ENCODE measurements at places on chromosomes 7 and 10.

- no peak for DNase-seq
Observed at GRCh38 chr10:18960466-18961079, 88.0 kb upstream of the MALRD1 start.

- no peak for DNase-seq
Observed at GRCh38 chr7:35370687-35371086, 116.8 kb upstream of the TBX20 start.

GRCh38 chr10:127151981-127152699 is 44.3 kb downstream of the INSYN2A start:
- DNase-seq, result peak; percentile 66

GRCh38 chr7:158296798-158297104 is 290.9 kb downstream of the PTPRN2 start:
- no peak for DNase-seq

GRCh38 chr7:123154231-123154860 is 45.4 kb downstream of the SLC13A1 start:
- peak; percentile 68 for DNase-seq

GRCh38 chr7:68679459-68680234 is 918.6 kb upstream of the AUTS2 start:
- no peak for DNase-seq

GRCh38 chr7:27138985-27139333 is 4.5 kb downstream of the HOXA5 start:
- peak; percentile 22 for DNase-seq

GRCh38 chr7:42614636-42615035 is 297.2 kb downstream of the C7orf25 start:
- DNase-seq, result no peak

GRCh38 chr10:79411546-79412495 is 33.6 kb downstream of the ZCCHC24 start:
- DNase-seq, result no peak

GRCh38 chr7:42994096-42994495 is 61.9 kb downstream of the MRPL32 start:
- no peak for DNase-seq

- peak; percentile 92 for DNase-seq
Observed at GRCh38 chr7:76358481-76359110, at the start of gene YWHAG. Gene YWHAG (minus strand): TSS chr7:76358991. CDS start chr7:76358808, 183 bp downstream.

DNA sequence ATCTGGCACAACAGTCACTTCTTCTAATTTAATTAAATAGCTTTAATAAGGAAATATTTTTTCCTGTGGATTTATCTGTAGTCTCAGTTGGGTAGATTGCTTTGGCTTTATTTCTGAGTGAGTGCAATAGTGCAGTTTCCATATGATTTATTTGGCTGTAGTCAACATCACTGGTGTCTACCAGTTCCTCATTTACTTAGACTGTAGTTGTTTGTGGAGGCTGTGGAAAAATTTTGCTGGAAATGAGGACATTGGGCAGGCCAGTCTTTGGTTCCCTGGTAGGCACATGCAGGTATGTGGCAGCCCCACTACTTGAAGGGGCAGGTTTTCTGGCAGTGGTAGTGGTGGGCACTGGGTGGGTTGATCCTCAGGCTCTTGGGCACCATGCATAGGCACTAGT is 15.5 kb downstream of the TAS2R40 start:
- DNase-seq, result no peak

GRCh38 chr7:22702516-22702915 is 24.5 kb upstream of the IL6 start:
- DNase-seq, result no peak

- DNase-seq, result no peak
Observed at GRCh38 chr7:10930551-10930950, 43.1 kb upstream of the PHF14 start.

Measured in left lung (tissue), 14 donors.